ENCODE measurements at places on chromosomes 11 and 22. TPM values are rescaled to one million over a fixed set of nuclear protein-coding genes. Genes with fewer than 3 reads are reported as not detected.

HORMAD2 gene
- total RNA-seq, result 0.23 TPM

VPREB1 gene
- total RNA-seq, result not detected

OR52I2 gene
- total RNA-seq, result not detected

GRCh38 chr11:75733431-75734107, 15.9 kb downstream of the MOGAT2 start:
- no peak for DNase-seq

DNA sequence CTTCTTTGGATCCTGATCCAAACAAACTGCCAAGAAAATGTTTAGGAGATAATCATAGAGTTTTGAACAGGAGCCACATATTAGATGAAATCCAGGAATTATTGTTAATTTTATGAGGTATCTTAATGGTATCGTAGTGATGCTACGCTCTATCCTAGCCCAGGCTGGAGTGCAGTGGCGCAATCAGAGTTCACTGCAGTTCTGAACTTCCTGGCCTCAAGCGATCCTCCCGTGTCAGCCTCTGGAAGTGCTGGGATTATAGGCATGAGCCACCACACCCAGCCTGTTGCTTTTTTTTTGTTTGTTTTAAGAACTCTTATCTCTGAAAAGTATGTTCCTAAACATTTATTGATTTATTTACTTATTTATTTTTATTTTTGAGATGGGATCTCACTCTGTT, 2.4 kb downstream of the GSTT4 start:
- DNase-seq, result no peak

DNA sequence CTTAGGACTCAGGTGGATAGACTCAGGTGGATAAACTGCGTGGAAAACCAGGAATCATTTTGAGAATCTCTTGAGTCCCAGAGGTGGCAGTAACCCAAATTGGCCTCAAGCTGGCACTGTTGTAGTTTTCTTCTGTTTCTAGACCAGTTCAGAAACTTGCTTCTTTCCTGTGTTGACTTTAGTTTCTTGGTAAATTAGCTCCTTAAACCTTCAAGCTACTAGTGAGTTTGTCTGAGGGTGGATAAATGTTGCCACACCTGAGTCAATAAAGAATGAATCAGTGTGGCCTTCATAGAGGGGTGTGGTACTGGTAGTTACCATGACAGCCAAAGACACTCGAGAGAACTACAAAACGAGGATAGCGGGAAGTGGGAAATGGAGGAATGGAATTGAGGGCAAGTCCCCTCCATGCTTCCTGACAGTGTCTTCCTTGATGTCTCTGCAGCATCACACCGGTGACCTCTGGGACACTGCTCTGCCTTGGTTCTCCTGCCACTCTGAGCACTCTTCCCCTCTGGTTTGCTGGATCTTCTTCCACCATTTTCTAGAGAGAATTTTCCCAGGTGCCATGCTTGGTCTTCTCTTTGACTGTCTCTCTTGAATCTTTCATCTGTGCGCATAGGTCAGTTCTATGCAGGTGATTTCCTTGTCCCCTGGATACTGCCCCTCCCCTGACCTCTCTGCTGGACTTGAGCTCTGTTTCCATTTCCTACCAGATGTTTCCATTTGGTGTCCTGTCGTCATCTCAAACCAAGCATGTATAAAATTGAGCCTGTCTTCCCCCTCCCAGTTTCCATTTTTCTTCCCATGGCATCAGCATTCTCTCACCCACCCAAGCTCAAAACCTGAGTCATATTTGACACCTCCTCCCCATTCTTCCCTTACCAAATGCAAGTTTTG, 7.2 kb downstream of the POLD4 start:
- no peak for DNase-seq

GRCh38 chr22:45726081-45726480, 54.4 kb downstream of the ATXN10 start:
- no peak for DNase-seq

DNA sequence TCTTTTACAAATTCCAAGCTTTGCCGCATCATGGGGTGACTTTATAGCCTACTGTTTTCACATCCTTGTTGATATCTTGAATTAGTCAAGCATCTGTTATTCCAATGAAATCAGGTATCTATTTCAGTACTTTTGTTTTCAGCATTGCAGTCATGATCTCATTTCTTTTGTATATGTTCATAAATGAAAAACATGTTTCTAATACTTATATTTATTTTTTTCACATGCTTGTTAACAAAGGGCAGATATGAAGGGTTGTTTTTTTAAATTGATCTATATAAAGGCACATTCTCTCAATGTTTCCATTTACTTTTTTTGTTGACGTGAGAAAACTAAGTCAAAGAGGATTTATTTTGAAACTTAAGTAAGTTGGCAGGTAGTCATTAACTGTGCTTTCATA, 964.8 kb downstream of the JRKL start:
- no peak for DNase-seq

DNA sequence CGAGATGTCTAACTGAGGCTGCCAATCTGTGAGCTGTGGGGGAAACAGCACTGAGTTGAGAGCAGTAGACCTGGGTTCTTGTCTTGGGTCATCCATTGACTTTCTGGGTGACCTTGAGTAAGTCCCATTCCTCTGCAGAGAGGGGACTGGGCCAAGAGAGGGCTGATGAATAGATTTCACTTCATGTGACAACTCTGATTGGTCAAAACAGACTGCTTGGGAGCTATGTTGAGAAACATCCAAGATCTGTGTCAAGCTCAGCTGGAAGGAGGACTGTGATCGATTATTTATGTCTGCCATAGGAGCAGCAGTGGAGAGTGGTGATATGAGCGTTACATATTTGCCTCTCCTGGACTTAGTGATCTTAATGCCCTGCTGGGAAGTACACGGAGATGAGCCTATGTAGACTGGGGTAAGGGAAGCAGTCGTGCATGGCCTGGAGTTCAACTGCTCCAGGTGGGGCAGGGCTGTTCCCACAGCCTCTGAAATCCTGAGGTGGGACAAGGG, 47.7 kb downstream of the OTOG start:
- no peak for DNase-seq

GRCh38 chr11:63694596-63694995, 13.3 kb downstream of the RTN3 start:
- no peak for DNase-seq

DNA sequence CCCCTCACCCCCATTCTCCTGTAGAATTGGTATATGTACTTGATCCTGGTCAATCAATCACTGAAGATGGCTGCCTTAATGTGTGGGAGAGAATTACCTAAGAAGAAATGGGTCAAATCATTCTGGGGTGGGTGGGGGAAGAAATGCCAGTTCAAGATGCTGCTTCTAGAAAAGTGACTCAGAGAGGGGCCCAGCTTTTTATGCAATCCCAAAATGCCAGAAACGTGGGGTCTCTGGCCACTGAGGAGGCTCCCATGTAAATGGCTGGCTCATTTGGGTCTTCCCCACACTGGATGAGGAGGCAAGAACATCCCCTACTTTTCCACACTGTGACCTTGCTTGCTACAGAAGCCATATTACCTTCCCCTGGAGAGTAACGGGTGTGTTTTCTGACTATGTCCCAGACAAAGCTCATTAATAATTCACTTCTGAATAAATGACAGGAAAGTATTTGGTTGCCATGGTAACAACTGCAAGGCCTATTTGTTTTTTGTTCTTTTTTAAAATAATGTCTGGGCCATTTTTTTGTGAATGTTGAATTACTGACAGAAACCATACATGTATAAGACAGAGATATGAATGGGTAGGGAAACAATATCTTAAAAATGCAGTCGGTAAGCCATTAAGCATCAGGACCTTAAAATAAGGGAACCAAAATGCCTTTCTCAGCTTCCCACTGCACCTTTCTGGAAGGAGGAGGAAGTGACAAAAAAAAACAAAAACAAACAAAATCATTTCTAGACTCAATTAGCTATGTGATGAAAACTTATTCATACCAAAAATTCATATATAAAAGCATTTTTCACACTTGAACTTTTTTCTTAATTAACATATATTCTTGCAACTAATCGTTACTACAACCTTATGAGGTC, 32.0 kb downstream of the SLC1A2 start:
- DNase-seq, result no peak

DNA sequence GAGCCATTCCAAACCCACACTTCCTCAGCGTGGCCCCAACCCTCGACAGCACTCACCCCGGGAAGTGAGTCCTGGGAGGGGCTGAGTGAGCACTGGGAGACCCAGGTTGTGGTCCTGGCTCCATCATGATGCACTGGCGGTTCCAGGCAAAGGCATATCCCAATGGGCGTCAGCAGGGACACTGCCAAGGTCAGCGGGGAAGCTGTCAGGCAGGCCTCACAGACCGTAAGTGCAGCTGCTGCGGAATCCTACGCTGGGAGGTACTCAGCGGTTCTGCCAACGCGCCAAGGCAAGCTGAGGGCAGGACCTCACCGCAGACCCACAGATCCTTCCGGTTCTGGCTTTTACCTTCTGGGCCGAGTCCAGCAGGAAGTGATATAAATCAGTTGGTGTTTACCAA, 1.4 kb upstream of the GAL3ST1 start:
- no peak for DNase-seq

DNA sequence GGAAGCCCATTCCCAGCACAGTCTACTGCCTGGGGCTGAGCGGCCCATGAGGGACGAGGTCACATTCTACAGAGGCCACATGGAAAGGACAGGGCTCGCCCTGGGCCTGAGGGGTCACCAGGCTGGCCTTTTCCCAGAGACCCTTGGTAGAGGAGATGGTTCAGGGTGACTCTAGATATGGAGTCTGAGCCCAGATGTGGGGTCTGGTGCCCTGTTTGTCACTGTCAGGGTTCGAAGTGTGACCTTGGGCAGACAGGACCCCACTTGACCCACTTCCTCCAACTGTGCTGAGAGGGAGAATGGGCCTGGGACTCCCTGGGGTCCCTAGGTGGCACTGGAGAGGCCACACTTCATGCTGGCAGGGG, 81.0 kb downstream of the MYEOV start:
- no peak for DNase-seq

DNA sequence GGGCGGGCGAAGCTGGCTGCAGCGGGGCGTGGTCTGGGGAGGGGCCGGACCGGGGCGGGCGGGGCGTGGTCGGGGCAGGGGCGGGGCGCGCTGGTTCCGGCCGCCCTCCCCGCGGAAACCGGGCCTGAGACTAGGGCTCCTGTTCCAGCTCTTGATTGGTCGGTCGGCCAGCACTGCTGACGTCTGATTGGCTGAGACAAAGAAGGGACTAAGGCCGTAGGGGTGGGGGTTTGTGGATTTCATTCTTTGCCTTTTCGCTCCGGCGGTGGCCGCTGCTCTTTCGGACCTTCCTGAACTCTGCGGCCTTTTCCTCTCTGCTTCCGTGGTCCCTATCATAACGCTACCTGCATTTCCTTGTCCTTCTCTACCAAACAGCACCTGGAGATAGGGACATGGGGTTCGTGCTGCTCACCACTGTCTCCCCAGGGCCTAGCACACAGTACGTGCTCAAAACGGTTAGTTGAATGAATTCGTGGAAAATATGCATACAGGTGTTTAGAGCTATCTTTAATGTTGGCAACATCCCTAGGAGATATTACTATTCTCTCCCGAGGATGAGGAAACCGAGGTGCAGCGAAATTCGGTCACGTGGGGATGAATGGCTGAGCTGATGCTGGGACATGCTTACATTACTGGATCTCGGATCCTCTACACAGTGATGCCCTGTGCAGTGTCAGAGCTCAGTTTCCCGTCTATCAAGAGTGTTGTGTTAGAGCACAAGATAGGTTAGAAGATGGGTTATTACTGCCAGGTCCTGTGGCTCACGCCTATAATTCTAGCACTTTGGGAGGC, 62.8 kb downstream of the NFAM1 start:
- peak; percentile 78 for DNase-seq

- DNase-seq, result no peak
Measured at GRCh38 chr22:30424534-30425326, 838 bp upstream of the MTFP1 start.

DNA sequence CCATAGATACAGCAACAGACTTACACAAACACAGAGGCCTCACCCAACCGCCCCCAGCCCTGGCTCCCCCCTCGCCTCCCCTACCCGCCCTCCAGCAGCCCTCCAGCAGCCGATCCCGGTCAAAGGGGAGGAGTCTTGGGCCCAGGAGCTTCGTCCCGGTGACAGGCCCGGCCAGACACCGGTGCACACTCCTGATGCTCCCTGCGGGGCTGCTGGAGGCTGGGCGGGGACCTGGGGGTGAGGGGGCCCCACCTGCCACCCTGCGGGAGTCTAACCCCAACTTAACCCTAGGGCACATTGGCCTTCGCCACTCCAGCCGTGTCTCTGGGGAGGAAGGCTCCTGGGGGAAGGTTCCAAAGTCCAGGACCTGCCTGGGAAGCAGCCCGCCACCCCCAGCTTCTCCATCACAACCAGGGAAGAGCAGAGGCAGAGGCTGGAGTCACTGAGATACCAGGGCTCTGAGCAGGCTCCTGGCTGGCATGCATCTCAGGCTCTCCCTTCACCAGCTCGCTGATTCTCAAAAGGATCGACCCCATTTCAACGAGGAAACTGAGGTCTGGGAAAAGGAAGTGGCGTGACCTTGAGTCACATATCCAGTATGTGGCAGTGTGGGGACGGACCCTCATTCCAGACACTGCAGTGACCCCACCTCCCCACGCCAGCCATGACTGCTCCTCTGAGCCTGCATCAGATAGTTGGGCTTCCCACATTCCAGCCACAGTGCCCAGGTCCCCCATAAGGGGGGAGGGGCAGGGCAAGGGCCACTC, 14.4 kb downstream of the BCL9L start:
- DNase-seq, result peak; percentile 40

GRCh38 chr11:114738954-114739353, 60.6 kb downstream of the NXPE2 start:
- no peak for DNase-seq

GRCh38 chr22:35307892-35308291, 8.2 kb downstream of the TOM1 start:
- DNase-seq, result no peak

DNA sequence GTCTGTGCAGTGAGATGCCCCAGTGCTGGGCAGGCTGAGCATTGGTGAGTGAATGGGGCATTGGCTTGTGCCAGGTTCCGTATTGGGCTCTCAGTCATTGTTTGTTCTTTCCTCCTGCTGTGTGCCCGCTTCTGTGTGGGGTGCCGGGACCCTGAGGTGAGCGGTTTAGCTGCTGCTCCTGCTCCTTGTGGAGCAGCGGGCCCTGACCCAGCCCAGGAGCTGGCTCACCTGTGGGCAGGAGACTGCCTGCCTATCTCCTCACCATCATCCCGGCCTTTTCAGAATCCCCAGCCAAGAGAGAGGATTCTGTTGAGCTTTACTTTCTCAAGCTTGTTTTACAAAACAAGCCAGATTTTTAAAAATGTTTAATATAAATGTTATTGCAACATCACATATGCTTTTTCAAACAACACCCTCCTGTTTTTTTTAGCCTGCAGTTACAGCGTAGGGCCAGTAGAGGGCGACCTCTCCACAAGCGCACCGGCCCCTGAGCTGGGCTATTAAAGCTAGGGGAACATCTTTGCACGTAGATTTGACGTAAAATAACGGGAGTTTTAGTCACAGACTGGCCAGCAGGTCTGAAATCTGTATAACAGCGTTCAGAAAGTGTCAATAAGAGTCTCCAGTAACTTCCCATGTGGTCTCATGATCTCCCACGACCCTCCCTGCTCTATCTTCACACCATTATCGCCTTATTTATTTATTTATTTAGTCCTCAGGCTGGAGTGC, 25.1 kb upstream of the RELT start:
- peak; percentile 58 for DNase-seq

DNA sequence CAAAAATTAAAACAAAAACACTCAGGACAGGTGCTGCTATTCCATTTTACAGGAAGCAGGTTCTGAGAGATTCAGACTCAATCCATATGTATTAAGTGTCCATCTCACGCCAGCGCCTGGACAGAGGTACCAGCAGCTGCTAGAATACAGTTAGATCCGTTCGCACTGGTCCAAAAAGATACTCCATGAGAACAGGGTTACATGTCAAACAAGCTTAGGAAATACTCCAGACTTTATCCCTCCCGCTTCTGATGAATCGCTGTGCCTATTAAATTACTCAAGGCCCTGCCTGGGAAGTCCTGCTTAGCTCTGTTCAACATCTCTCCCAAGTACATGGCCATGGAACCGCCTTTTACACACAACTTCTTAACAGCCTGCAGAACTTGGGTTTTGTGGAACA, 50.2 kb upstream of the SLC35C1 start:
- no peak for DNase-seq

All from naive thymus-derived CD4-positive, alpha-beta T cell (primary cell).